Adrenal gland (tissue), 19 donors: ENCODE measurements at places on chromosomes 4 and X. TPM values are rescaled to one million over a fixed set of nuclear protein-coding genes. Genes with fewer than 3 reads are reported as not detected.

The TLR1 gene
- total RNA-seq: 16.9 TPM

The POU4F2 gene
- not detected for total RNA-seq

The CLTRN gene
- 0.69 TPM for total RNA-seq

The GPRASP3 gene
- total RNA-seq: 10.8 TPM

The ARSJ gene
- 6.1 TPM for total RNA-seq

The HTN3 gene
- total RNA-seq: not detected

The UCHL1 gene
- 12.1 TPM for total RNA-seq

The HDAC8 gene
- total RNA-seq: 43.3 TPM

The AREG gene
- 0.42 TPM for total RNA-seq

The PNMA6F gene
- not detected for total RNA-seq

The XAGE1B gene
- not detected for total RNA-seq

The GABRG1 gene
- not detected for total RNA-seq

The WDR17 gene
- total RNA-seq: 1.4 TPM

The EDA2R gene
- total RNA-seq: 7.7 TPM

The TEX13D gene
- not detected for total RNA-seq
